ENCODE measurements at places on chromosomes 2 and 18.

GRCh38 chr2:18505703-18506341 is 54.6 kb downstream of the RDH14 start:
- DNase-seq = no peak

DNA sequence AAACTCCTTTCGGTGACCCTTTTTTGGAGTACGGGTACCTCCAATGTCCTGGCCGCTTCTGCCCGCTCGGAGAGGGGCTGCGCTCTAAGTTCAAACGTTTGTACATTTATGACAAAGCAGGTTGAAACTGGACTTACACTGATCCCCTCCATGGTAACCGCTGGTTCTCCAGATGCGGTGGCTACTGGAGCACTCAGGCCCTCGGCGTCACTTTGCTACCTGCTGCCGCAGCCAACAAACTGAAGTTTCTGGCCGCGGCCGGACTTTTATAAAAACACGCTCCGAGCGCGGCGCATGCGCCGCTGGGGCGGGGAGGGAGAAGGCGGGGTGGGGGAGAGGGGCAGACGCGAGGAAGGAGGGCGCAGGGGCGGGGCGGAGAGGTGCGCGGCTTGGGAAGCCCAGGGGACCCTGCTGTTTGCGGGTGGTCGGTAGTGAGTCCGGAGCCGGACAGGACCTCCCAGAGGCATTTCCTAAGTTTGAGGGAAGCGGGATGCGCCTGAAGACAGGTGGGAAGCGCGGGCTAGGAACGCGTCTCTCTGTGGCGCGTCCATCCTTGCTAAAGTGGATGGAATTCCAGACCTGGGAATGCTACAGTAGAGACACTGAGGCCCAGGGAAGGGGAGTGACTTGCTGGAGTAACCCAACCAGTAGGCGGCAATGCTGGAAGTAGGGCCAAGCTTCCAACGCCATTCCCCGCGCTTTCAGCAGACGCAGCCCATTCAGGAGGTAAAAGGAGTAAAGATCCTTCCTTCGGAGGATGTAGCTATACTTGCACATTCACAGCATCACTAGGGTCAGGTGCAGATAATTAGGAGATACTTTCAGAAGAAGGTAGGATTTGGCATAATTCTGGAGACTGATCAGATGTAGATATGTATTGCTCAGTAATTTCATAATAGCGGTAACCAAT is at the start of gene CXCR4:
Gene CXCR4 (minus strand): TSS at position 241 of the 910 bp plus-strand sequence. CDS start 89 bp downstream, at position 152.
- DNase-seq = peak; percentile 90

GRCh38 chr2:187461294-187462261 is 13.5 kb upstream of the CALCRL start:
- peak; percentile 58 for DNase-seq

- DNase-seq = no peak
Observed at GRCh38 chr2:161030260-161031063, 129.8 kb upstream of the TANK start.

- DNase-seq = no peak
Observed at GRCh38 chr2:168032091-168032490, 215.3 kb downstream of the STK39 start.

- DNase-seq = peak; percentile 86
Observed at GRCh38 chr2:218400167-218400929, 680 bp downstream of the CTDSP1 start.

- no peak for DNase-seq
Observed at GRCh38 chr2:46550686-46551404, 71.5 kb downstream of the TMEM247 start.
